ENCODE measurements at places on chromosomes 5 and 9.

DNA sequence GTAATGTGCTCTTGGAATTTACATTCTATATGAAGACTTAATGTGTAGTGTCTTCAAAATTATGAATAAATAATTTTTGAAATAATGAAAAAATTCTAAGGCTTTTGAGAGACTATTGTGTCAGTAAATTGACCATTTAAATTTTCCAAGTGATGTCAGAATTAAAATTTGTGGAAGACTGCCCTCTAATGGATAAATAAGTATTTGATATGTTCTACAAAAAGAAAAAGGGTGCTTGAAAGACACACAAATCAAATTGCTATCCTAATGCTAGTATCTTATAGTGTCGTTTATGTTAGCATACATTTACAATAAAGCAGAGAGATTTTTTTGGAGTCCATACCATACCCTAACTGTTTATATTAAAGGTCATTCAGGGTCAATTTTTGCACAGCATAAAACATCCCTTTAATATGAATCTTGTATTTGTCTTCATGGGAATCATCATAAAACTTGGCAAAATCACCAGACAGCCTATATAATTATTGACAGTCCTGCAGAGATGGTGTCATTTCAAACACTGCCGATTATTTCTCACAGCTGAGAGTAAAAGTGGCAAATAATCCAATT is 120.8 kb upstream of the SLC27A6 start:
- DNase-seq, result no peak

DNA sequence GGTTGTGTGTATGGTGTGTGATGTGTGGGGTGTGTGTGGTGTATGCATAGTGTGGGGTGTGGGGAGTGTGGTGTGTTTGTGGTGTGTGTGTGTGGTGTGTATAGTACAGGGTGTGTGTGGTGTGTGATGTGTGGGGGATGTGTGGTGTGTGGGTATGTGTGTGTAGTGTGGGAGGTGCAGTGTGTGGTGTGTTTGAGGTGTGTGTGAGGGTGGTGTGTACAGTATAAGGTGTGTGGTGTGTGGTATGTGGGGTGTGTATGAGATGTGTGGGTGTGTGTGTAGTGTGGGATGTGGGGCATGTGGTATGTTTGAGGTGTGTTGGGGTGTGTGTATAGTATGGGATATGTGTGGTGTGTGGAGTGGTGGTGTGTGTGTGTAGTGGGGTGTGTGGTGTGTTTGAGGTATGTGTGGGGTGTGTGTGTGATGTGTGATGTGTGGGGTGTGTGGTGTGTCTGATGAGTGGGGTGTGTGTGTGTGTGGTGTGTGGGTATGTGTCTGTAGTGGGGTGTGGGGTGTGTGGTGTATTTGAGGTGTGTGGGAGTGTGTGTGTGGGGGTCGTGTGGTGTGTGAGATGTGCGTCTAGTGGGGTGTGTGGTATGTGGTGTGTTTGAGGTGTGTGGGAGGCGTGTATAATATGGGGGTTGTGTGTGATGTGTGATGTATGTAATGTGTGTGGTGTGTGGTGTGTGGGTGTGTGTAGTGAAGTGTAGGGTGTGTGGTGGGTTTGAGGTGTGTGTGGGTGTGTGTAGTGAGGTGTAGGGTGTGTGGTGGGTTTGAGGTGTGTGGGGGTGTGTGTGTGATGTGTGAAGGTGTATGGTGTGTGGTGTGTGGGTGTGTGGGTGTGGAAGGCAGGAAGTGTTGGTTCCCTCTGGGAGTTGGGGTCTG is 8.6 kb downstream of the ECSCR start:
- no peak for DNase-seq

DNA sequence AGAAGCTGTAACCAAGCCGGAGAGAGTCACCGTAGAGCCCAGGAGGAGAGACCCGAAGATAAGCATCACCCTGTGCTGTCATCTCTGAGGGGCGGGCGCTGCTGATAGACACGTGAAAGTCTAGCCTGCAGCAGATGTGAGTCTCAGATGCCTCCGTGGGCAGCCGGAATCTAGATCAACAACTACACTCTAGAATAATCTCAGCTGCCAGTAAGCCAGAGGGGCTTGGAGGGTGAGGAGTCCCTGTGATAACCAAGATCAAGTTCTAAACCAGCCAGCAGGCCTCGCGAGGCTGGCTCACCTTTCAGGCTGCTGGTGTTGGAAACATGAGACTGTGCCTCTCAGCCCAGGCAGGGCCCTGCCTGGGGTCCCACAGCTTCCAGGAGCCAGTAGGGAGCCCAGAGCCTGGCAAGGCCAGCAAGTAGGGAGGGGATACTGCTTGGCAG is 54.1 kb downstream of the DAPK1 start:
- DNase-seq, result no peak

DNA sequence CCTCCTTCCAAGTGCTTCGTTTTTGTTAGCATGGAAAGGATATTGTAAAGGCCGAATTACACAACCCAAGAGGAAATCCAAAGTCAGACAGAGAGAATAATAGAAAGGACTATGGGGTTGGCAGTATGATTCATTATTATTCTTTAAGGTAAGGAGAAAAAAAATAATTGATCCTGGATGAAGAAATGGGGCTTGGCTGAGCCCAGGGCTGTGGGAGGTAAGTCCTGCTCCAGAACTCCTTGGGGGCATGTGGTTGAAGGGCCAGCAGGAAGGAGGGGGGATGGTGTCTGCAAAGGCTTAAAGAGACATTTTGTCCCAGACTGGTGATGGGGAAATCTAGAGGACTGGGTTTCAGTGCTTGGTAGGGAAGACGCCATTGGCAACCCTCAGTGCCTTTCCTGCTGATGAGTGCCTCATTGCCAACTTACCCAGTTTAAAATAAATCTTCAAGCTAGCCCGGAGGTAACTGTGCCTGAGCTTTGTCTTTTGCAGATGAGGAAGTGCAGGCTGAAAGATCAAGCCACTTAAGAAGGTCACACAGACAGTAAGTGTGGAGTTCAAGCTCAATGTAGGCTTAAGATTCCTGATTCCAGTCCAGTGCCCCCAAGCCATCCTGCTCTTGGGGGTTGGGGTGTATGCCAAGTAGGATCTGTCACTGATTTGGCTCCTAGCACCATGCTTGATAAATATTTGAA is 30.2 kb downstream of the FOXI1 start:
- DNase-seq, result no peak

GRCh38 chr9:1460143-1460769 is 410.1 kb downstream of the DMRT2 start:
- no peak for DNase-seq

Measured in cortex of kidney (tissue), 1 donor.